ENCODE measurements at places on chromosomes 1 and 21. TPM values are rescaled to one million over a fixed set of nuclear protein-coding genes. Genes with fewer than 3 reads are reported as not detected.

CFHR3 gene
- 0.28 TPM for total RNA-seq

BEST4 gene
- 1.3 TPM for total RNA-seq

DNA sequence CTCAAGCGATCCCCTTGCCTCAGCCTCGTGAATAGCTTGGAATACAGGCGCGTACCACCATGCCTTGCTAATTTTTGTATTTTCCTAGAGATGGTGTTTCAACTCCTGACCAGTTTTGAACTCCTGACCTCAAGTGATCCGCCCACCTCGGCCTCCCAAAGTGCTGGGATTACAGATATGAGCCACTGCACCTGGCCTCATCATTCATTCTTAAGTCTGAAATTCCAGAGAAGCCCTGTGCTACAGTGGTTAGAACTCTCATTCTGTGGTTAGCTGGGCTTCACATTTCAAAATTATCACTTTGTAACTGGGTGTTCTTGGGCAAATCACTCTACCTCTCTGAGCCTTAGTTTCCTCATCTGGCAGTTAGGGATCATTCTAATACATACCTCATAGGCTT lies 86.1 kb upstream of the POU3F1 start:
- DNase-seq, result no peak

DNA sequence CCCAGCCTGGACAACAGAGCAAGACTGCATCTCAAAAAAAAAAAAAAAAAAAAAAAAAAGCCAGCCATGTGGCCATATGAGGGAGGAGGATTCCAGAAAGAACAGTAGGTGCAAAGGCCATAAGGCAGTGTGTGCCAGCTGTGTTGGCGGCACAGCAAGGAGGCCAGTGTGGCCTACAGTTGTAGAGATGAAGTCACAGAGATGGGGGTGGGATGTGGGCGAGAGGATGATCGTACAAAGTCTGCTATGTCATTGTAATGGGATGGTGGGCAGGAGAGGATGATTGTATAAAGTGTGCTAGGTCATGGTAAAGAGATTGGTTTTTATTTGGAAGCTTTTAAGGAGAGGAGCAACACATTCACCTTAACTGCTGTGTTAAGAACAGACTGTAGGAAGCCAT lies 9.8 kb upstream of the CR1 start:
- no peak for DNase-seq

DNA sequence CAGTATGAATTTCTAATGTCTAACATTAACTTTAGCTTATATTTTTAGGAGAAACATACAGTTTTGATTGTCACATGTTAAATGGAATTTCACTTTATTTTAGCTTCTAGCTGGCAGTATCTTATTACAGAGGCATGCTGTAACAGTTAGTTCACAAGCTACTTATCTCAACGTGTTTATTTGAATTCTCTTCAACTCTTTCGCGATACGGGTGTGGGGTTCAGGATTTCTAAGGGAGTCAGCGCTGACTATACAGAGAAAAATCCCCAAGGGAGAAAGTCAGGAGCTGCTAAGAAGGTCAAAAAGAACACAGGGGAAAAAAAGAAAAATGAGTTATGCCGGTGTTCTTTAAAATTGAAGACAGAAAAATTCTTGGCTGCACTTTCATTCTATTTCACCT lies 296.2 kb downstream of the VAV3 start:
- DNase-seq, result no peak

DNA sequence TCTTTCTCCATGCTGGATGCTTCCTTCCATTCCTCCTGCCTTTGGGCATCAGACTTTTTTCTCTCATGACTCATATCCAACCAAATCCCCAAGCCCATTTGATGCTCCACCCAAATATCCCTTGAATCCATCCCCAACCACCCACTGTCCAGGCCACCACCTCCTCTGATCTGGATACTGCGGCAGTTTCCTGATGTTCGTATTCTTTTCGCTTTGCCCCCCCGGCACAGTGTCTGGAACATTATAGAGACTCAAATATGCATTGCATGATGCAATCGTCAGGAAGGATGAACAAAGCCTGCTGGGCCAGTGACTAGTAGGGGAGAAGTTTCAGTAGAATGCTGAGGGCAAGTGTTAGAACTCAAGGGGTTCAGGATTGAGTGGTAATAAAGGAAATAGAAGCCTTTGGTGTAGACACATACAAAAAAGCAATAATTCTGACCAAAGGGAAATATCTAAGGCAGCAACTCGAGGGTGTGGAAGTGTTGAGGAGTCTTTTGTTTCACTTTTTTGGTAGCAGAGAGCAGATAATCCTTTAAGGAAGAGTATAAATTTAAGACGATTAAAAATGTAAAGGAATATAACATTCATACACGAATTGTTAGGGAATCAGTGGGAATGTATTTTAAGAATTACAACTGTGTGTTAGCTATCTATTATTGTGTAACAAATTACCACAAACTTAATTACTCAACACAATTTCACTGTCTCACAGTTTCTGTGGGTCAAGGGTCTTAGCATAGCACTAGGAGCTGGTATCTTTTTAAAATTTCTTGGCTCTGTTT lies 7.5 kb downstream of the S100A11 start:
- peak; percentile 77 for DNase-seq

DNA sequence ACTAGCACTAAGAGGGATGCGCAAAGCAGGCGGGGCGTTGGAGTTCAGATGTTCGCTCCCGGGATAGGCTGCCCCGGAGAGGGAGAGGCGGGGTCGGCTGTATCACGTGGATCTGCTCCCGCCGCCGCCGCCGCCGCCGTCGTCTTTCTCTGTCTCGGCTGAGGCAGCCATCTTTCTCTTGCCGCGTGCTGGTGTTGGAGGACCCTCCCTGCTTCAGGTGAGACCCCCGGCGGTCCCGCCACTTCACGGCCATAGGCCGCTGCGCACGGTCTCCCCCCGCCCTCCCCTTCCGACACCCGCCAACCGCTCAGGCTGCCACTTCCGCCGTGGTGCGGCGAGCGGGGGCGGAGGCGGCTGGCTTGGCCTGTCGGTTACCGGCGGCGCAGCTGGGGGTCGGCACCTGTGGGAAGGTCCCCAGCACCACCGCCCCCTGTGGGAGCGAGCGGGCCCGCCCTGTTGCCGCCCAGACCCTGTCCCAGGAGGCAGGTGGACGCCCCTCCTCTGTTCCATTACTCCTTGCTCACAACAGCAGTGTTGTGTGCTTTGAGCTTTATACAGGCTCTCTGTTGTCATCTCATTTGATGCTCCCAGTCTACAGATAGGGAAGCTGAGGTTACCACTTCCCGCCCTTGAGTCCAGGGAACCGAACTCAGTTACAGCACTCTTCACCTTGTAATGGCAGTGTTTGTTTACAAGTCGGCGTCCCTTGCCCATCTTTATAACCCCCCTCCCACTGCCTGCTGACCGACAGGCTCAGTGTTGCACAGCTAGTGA lies at the start of gene BTF3L4:
Gene BTF3L4 (plus strand): TSS at position 133 of the 774 bp plus-strand sequence. CDS start 3,553 bp downstream, outside the sequence.
- peak; percentile 94 for DNase-seq

DNA sequence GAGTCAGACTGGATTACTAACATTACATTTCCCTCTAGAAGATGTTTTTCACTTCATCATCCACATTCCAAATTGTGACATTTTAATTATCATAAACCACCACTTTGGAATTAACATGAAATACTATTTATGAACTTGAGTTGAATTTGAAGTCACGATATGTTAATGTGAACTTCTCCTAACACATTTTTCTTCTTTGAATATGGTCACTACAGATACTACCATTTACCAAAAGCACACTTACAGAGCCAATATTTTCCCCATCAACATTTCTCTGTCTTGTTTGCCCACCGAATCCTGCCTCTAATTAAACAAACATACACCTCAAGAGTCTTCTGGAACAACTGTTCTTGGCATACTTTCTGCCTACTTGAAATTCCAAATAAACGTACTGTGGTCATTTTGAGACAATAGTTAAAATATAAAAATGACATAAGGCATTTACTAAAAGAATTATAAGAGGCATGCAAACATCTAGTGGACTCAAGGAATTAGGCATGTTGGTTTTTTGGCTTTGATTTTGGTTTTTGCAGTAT lies 177.4 kb downstream of the AKT3 start:
- no peak for DNase-seq

GRCh38 chr1:153615406-153615805 lies 719 bp downstream of the S100A14 start:
- DNase-seq, result no peak

DNA sequence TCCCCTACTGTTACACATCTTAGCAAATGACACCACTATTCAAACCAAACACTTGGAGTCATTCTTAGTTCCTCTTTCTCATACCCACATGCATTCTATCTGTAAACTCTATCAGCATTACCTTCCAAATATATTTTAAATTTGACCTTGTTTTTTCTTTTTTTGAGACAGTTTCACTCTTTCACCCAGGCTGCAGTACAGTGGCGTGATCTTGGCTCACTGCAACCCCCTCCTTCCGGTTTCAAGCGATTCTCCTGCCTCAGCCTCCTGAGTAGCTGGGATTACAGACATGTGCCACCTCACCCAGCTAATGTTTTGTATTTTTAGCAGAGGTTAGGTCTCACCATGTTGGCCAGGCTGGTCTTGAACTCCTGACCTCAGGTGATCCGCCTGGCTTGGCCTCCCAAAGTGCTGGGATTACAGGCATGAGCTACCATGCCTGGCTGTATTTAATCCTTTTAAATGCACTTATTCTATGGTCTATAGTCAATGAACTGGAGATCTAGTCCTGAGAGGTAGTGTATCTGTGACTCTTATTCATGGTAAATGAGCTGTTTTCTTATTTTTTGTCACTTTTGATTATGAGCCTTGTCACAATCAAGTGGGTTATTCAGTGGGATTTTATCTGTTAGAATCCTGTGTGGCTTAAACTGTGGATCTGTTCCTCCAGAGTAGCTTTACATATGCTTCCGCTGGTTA lies 73.1 kb downstream of the GATAD2B start:
- no peak for DNase-seq

All from PC-9 (cell line).